HT1080 (cell line): ENCODE measurements at places on chromosomes 1 and 21. TPM values are rescaled to one million over a fixed set of nuclear protein-coding genes. Genes with fewer than 3 reads are reported as not detected.

The ATP8B2 gene
- total RNA-seq = 126 and 169 TPM in 2 replicates

The CLK2 gene
- total RNA-seq = 19.1 and 26.0 TPM in 2 replicates

The ADIPOR1 gene
- total RNA-seq = 90.5 and 116 TPM in 2 replicates

The KCNJ9 gene
- not detected in 2 replicates for total RNA-seq

DNA sequence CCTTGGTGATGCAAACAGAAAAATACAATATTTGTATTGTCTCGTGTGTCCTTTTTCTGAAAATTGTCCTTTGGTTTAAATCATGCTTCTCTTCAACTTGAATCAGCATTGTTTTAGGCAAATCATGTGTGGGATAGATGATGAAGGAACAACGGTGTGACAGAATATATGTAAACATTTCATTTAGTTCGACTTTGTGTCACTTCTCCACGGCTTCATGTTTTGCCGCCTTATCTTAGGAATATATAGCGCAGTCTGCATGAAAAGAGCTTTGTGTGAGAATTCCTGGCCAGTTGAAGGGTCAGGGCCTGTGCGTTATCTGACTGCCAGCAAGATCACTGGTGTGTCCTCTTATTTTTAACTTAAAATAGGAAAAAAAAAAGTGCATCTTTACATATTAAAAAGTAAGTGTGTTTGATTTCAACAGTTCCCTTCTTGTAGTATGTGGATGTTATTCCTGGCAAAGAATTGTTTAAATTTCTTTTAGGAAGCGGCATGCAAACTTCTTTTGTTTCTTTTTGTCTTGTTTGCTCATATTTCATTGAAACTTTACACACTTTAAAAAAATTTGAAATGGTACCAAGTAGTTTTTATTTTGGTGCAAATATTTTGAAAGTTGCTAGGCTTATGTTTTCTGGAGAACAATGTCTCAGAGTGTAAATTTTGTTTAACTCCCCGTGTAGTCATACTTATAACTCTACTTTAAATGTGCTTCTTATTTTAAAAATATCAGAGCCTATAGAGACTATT, 465.2 kb downstream of the USP25 start:
- DNase-seq = no peak

DNA sequence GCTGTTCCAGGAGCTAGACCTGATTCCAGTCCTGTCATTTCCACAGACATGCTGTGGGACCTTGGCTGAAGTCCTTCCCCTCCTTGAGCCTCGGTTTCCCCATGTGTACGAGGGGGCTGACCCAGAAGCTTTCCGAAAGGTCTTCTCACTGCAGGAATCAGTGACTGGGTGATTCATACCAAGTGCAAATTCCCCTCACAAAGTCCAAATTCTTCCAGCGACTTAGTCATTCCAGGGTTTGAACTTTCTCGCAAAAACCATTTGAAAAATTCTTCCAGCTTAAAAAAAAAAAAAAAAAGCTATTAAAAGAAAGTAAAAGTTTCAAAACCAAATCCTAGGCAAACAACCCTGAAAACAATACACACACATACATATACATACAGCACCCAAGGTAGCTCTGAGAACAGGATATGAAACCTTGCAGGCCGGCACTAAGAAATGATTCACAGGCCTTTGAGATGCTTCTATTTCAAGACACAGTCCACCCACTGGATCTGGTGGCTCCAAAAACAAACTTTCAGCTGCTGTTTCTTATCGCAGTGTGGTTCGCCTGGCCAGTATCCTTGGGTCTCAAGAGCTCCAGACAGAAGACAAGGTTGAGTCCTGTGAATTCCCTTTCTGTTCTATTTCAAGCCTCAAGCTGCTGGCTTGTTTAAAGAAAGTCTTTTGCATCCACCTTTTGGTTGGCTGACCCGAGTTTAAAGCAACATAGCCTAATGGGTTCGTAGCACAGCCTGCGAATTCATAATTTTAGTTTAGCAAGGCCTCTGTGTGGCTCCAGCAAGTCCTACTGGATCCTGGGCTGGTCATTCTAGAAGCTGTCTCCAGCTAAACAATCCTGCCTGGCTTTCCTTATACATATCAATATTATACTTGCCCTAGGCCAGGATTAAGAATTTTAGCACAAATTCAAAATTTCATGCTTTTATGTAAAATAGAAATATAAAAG, 18.0 kb upstream of the ID3 start:
- DNase-seq = peak; percentile 92

DNA sequence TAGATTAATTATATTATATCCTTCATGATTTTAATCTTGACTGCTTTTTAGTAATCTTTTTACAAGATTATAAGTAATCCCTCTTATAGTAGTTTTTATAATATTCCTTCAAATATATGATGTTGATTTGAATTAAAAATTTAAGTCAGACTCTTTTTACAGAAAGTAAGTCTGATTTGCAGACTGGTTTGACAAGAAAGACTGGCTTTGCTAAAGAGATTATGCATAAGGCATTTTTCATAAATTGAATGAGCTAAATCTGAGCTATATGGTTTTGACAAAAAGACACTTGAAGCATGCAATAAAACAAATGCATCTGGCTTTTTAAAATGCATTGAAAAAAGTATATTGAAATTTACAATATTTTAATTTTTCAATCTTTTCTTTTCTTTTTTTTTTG, 26.3 kb upstream of the CAMK1G start:
- no peak for DNase-seq

GRCh38 chr1:228256626-228257375, 49.0 kb downstream of the OBSCN start:
- no peak for DNase-seq

DNA sequence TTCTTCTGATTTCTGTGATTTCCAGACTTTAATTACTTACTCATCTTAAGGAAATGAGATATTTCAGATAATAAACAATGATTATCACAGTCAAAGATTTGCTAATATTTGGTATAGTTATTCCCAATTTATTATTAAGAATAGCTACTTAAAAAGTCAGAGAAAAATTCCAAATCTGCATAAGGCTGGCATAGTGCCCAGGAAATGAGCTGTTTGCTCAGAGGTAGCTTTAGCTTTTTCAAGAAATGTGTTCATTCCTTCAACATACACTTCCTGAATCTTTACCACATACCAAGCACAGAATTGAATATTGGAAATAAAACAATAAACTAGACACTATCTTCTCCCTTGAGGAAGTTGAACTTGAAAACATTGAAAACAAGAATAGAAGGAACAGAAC, 44.3 kb upstream of the KCNK1 start:
- DNase-seq = peak; percentile 20

- DNase-seq = peak; percentile 66
Measured at GRCh38 chr1:4658643-4659628, 4.5 kb downstream of the AJAP1 start.

DNA sequence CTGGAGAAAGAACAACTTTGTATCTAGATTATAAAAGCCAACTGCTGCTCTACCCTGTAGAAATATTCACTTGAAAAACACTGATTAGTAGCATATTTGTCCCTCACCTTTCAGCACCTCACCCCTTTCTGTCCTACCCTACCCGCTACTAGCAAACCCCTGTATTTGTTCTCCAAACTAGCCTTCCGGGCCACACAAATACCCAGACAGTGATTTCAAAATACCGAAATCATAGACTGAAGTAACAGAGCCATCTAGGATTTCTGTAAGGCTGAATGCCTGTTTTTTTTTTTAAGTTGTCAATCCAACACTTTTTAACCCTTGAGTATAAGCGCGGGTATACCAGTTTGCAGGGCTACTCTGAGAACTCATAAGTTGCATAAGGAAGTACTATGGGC, 398 bp upstream of the DPT start:
- no peak for DNase-seq

- DNase-seq = no peak
Measured at GRCh38 chr1:202577381-202577780, 132.9 kb downstream of the SYT2 start.

DNA sequence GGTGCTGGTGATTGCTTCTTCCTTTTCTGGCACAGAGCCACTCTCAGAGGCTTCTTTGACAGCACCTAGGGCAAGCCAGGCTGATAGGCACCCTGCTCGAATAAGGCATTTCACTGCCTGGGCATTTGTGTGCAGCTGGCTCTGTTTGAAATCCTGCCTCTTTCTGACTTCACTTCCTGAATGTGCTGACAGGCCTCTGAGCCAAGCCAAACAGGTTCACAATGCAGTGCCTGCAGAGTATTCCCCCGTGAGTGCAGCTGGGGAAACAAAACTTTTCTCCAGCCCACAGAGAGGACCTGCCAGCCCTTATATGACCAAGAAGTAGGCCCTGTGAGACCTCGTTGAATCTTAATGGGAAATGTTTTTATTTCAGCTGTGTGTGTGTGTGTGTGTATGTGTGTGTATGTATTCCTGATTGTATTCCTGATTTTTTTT, 10.4 kb downstream of the JUN start:
- DNase-seq = peak; percentile 81

DNA sequence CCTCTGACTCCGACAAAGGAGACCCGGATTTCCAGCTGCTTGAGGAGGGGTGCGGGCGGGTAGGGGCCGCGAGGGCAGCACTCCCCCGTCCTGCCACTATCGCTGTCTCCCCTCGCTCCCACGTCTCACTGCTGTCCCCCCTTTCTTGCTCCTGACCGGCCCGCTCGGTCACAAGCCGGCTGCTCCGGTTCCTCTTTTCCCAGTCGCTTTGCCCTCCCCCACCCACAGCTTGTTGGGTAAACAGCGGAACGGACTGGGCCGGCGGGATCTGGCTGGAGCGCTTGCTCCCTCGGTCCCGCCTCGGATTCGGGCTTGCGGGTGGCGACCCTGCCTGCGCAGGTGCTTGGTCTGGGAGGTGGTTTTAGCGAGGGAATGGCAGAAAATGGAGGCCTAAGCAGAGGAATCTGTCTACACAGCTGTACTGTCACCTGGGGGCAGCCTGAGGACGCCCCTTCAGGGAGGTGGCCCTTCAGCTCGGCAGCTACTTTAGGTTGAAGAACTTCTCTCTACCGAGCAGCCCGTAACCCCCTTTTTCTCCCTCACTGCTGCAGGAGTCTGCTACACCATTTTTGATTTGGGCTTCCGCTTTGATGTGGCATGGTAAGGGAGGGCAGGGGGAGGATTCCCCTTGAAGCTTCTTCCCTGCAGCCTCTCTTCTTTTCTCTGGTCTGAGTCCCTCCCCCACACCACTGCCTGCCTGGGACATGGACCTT, 645 bp downstream of the ATP6V0B start:
- DNase-seq = no peak

DNA sequence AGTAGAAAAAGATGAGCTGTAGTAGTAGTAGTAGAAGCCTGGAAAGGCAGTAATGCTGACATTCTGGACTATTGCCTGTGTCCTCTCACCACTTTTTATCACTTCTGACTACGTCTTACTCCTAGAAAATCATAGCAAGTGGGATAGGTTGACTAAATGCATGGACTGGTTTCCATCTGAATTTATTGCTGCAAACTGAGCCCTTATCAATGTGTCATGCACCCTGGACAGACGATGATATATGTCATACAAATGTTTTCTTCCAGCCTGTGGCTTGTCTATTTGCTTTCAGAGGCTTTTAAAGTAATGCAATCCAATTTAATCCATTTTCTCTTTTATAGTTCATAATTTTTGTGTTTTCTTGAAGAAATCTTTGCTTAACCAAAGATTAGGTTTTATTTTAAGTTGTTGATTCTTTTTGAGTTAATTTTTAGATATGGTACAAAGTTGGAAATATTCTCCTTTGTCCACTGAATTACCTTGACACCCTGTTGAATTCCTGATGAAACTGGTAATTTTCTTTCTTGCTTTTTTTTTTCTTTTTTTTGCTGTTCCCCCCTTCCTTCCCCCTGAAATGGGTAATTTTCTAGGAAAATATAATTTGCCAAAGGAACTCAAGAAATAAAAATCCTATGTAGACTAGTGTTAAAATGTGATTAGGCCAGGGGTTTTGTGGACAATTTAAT, 47.1 kb downstream of the PHACTR4 start:
- no peak for DNase-seq

- DNase-seq = no peak
Measured at GRCh38 chr1:15797614-15798390, 9.6 kb downstream of the UQCRHL start.

GRCh38 chr1:20075345-20075744, 5.4 kb downstream of the PLA2G5 start:
- DNase-seq = no peak

DNA sequence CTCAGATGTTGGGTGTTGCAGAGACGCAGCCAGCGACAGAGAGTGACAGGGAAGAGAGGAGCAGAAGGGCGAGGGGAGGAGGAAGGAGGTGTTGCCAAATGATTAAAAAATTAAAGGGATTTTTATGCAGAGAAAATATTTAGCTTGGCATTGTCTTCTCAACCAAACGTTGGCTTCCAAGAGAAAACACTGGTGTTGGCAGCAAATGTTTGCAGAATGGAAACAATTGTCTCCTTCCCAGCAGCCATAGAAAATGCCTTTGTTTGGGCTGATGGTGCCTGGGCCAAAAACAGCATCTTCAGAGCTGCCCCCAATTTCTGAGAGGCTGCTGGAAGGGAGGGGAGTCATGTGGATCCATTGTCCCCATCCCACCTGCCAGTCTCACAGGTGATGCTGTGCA, 29.7 kb upstream of the GRIK3 start:
- DNase-seq = no peak

DNA sequence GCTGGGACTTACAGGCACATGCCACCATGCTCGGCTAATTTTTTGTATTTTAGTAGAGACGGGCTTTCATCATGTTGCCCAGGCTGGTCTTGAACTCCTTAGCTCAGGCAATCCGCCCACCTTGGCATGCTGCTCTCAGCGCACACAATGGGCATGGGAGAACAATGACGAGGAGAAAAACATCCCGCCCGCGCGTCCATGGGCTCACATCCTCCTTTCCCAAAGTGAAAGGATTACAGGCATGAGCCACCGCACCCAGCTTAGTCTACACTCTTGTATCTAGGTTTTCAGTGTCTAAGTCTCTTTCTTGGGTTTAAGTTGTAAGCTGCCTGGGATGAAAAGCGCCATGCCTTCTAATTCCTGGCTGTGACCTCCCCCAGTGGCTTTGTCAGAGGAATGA, 37.9 kb downstream of the CDK18 start:
- no peak for DNase-seq

DNA sequence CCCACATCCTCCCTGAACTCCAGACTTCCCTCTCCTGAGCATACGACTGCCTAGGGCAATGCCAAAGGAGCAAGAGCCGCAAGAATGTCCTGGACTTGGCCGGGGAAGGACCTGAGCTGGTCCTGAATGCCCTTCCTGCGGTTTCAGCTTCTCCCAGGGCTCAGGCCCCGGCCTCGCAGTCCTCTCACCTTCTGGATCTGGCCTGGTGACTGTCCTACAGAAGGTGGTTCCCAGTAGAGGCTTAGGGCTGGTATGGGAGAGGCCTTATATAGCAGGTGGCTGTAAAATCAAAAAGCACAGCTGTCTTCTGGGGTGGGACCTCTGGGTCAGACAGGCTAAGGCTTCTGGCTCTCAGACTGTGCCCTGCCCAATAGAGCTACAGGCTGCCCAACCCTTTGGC, at the start of gene LYPD8:
TSS of gene LYPD8 (minus strand) at position 243 of the 400 bp plus-strand sequence. CDS start 4,678 bp downstream, outside the sequence.
- DNase-seq = no peak
